ENCODE measurements at places on chromosomes 7 and 10.

- no peak for DNase-seq
Observed at GRCh38 chr10:43943119-43943817, 294.6 kb upstream of the ZNF32 start.

GRCh38 chr7:952548-953441, 1.7 kb downstream of the ADAP1 start:
- DNase-seq, result no peak

DNA sequence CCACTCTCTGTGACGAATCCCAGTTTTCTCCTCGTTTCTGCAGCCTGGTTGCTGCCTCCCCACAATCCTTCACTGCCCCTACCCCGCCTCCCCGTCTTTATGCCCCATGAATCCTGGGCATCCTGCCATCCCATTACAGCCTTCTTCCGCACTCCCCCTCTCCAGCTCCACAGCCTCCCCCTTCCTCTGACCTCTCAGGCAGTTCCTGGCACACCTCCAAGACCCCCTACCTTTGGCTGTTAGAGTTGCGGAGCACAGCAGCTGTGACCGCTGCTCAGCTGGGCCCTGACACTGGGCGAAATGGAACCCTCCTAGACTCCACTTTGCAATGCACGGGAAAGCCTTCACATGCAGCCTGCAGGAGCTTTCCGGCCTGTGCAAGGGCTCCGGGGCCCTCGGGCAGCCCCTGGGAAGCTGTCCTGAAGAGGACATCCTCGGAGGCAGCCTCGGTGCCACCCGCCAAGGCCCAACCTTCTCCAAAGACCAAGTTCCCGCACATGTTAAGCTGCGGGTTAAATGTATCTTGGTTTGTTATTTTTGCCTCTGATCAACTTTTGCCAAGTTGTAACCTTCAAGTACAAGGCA, 400.7 kb upstream of the MKI67 start:
- DNase-seq, result no peak

GRCh38 chr7:150332852-150333635, 8.4 kb downstream of the RARRES2 start:
- no peak for DNase-seq
